H4 (cell line): ENCODE measurements at places on chromosomes 1 and 21.
A peak's percentile ranks its signal among the peaks of the same experiment; 100 is the strongest.

DNA sequence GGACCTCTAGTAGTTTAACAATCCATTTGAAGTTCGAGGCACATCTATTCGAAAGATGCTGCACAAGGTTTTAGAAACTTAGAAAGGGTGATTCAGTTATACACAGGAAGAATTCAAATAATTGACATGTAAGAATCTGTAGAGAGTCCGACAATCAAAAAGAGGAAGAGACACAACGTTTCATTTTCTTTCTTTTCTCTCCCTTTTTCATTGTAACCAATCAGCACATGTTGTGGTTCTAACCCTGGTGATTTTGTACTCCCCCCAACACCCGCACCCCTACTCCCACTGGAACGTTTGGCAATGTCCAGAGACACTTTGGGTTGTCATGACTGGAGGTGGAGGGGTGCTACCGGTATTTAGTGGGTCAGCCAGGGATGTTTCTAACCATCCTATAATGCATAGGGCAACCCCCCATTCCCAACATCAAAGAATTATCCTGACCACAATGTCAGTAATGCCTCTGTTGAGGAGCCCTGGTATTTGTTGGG, 4.9 kb downstream of the TGFB2 start:
- no peak for DNase-seq

- DNase-seq, result no peak
Measured at GRCh38 chr1:93668951-93669350, 12.7 kb downstream of the BCAR3 start.

GRCh38 chr1:7553042-7553690, 217.9 kb upstream of the VAMP3 start:
- no peak for DNase-seq

DNA sequence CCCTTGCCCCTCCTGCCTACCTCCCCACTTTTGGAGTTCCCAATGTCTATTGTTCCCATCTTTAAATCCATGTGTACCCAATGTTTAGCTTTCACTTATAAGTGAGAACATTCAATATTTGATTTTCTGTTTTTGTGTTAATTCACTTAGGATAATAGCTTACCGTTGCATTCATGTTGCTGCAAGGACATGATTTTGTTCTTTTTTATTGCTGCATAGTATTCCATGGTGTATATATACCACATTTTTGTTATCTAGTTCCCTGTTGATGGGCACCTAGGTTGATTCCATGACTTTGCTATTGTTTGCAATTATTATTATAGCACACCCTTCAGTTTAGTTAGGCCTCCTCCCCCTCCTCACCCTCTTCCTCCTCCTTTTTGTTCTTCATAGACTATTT, 33.5 kb upstream of the ADAR start:
- no peak for DNase-seq

GRCh38 chr1:22174446-22175220, 31.7 kb upstream of the WNT4 start:
- no peak for DNase-seq

- no peak for DNase-seq
Measured at GRCh38 chr1:202713110-202713509, 2.9 kb upstream of the SYT2 start.

- DNase-seq, result peak; percentile 76
Measured at GRCh38 chr21:42336054-42336453, 14.7 kb downstream of the TFF2 start.

DNA sequence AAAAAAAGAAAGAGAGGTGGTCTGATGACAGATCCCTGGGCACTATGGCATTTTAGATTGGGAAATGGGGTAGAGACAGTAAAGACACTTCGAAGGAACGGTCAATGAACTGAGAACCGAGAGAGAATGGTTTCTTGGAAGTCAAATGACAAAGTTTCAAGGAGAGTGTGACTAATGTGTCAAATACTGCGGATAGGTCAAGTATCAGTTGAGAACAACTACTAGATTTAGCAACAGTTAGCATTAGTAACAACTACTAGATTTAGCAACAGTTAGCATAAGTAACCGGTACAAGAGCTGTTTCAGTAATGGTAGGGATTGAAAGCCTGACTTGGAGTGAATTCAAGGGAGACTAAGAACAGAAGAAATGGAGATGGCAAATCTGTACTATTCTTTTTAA, 35.0 kb downstream of the UROD start:
- DNase-seq, result no peak

- no peak for DNase-seq
Measured at GRCh38 chr1:226882187-226882586, 11.8 kb downstream of the PSEN2 start.

DNA sequence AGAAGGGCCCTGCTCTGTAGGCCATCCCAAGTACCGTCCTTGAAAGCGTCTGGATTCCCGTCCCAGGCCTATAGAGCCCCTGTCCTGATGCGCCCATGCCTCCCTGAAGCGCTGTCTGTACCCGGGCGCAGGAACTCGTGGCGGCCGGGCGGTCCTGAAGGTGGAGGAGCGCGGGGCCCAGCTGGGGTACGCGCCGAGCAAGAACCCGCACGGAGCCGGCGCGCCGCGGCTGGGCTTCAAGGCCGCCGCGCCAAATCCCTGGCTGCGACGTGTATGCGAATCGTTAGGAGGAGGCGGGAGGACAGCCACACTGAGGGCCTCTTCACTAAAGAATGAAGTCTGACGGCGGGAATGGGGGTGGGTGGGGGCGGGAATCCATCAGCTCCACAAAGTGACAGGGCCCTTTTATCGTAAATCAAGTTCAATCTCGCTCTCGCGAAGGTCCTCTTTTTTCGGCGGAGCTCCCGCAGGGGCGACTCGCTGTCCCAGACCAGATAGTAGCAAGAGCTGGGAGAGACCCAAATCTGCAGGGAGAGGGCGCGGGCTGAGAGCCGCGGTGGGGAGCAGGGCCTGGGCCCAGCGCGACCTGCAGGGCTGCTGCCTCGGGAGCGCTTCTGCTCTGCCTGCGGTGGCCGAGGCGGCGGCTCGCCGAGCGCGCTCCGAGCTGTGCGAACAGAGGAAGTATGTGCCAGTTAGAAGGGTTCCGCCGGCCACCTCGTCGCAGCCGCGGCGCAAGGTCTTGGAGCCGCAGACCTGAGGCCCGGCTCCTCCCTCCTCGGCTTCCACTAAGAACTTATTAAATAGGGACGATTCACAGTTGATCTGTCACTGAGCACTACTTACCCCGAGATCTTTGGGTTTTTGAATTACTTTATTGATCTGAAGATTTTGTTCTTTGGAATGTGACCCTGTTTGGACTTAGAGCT, 10.4 kb downstream of the BARHL2 start:
- DNase-seq, result no peak

DNA sequence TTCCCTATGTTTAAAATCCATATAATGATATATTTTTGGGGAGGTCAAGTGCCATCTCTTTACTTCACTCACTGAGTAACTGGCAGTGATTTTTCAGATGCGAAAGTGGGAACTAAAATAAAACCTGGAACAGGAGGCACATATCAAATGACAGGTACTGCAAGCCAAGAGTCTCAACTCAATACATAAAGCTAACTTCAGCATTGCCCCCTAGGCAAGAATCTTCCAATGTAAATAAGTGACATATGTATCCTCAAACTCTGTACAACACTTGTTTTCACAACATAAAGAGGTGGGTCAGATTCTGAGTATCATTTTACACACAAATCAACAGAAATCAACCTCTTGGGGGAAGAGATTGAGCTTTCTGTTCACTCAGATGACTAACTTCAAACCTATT, 18.1 kb downstream of the DCAF8 start:
- DNase-seq, result no peak

GRCh38 chr1:205438213-205439158, 16.6 kb upstream of the LEMD1 start:
- DNase-seq, result peak; percentile 83

DNA sequence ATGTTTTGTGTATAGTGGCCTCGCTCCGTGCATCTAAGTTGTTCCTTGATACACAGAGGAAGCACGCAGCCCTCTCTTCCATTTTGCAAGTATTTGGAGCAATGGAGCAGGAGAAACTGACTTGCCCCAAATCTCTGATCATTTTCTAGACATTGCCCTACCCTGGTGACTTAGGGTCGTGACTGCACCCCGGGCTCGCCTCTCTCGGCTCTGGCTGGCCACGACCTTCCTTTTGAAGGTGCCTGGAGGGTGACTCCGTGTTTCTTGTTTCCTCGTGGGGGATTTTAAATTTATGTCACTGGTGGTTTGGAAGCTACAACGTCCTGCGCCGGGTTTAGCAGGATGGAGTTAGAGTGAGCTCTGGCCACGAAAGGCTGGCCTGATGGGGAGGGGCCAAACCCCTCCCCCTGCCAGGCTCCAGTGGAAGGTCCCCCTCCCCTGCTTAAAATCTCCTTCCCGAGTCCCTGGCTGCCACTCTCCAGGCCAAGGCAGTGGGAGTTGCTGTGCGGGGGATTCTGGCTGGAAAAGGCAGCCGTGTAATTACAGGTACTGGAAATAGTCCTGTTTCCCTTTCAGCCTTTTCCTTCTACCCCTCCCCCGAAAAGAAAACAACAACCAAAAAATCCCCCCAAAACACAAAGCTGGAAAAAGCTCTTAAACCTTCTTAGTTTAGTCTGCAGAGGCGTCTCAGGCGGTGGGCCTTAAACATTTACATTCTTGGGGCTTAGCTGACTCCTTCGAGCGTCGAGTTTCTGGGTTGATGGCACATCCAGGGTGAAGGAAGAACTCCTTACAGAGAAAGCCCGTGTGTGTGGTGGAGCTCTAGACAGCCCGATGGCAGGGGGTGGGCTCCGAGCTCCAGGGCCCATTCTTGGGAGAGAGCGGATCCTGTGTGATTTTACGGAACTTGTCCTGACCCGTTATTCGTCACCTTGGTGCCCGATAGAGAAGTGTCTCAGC, 28.1 kb downstream of the SPSB1 start:
- DNase-seq, result no peak

DNA sequence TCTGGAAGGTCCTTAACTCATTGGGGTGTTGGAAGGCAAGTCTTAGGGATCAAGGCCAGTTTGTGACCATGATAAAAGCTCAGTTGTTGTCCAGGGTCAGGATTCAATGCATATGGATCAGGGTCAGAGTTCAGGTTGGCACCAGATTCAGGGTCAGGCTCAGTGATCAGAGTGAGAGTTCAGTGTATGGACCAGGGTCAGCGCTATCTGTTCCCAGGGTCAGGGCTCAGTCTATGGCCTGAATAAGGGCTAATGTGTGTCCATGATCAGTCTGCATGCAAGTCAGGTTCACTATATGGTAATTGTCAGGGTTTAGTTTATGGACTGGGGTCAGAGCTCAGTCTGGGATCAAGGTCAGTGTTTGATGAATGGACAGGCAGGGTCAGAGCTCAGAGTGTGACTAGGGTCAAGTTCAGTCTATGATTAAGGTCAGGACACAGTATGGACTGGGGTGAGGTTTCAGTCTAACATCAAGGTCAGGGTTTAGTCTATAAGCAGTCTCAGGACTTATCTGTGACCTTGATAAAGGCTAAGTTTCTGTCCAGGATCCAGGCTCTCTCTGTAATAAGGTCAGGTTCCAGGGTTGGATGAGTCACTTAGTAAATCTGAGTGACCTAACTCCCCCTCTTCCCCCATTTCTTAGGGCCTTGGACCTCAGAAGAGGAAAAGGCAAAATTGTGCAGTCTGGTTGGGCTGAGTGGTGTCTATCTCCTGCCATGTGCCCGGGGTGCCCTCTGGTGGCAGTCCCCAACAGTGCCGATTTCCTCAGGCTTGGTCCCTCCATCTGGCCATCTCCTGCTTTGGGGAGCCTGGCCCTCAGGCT, 23.8 kb downstream of the KNCN start:
- peak; percentile 77 for DNase-seq

GRCh38 chr1:207844371-207844770, 66.6 kb downstream of the CD34 start:
- DNase-seq, result no peak

GRCh38 chr1:180505732-180506335, 3.5 kb upstream of the ACBD6 start:
- no peak for DNase-seq

DNA sequence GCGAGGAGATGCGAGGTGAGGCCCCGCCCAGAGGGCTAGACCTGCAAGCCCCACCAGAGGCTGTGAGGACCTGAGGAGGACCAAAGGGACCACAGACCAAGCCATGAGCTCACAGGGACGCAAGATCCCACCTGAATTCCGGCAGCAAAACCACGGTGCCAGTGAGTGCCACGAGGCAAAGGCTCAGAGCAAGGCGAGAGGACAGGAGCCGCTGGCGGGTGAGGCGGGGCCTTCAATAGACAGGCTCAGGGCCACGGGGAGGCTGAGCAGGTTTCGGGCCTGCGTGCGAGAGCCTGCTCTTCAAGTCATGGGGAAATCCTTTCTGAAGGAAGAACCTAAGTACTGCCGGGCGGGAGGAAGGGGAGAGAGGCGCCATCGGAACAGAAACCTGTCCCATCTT, 7.1 kb upstream of the TMEM240 start:
- DNase-seq, result no peak

- no peak for DNase-seq
Measured at GRCh38 chr1:3564921-3565831, 46.1 kb downstream of the MEGF6 start.

DNA sequence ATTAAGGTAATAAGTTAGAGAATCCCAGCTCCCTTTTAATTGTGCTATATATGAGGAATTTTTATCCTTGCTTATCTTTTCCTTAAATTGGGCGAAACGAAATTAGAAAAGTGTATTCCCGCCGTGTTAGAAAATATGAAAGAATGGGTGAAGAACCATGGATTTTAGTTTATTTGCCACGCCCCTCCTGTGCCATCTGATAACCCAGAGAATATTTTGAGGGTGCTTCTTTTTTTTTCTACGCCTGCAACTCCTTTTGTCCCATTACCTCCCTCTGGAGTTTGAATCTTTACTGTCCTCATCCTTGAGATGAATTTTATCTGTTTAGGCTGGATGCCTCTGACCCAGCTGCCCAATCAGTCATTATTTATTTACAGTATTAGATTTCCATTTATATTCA, 1.6 kb downstream of the TLCD4 start:
- no peak for DNase-seq

GRCh38 chr1:98201666-98202081, 280.8 kb upstream of the DPYD start:
- no peak for DNase-seq

DNA sequence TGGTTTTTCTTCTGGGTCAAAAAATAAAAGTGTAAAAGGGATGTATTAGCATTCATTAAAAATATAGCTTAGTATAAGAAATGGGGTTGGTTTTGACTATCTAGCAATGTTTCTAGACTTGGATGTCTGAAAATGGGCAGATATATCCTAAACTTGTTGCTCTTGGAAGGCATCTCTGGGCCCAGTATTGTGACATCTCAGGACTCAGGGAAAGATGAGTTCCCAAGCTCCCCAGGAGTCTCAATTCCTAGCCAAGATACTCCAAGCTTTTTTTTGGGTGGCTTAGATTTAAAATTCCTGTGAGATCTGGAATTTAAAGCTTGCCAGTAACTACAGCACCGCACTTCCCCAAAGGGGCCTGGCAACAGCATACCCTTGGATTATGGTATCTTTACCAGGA, 11.5 kb upstream of the HSD17B7 start:
- no peak for DNase-seq

DNA sequence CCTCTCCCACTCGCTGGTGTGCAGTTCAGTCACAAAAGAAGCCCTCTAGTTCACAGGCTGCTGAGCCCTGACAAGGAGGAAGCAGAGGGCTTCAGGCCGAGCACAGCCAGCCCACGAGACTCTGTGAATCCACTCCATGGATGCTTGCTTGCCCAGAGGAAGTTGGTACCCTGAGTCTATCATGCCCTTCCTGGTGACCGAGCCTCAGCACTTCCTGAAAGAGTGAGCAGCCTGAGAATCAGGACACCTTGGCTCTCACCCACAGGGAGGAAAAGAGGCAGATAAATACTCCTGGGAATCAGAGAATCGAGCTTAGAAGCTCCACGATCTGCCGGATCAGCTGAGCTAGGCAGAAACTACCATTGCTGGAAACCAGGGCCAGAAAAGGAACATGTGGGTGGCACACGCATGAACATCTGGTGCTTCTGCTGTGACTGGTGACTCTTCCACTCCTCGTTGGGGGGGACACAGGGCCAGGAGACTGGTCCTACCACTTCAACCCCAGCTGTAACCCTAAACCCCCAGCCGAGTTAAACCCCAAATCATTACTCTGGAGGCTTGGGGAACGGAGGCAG, 376.3 kb upstream of the CAMK1G start:
- no peak for DNase-seq
